ENCODE measurements at places on chromosomes 6 and 20.

DNA sequence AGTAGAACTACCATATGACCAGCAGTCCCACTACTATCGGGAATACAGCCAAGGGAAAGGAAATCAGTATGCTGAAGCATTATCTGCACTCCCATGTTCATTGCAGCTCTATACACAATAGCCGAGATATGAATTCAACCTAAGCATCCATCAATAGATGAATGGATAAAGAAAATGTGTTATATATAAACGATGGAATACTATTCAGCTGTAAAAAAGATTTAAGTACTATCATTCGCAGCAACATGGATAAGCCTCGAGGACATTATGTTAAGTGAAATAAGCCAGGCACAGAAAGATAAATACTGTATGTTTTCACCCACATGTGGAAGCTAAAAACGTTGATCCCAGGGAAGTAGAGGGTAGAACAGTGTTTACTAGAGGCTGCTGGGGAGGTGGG, 44.1 kb downstream of the DTNBP1 start:
- no peak for DNase-seq

DNA sequence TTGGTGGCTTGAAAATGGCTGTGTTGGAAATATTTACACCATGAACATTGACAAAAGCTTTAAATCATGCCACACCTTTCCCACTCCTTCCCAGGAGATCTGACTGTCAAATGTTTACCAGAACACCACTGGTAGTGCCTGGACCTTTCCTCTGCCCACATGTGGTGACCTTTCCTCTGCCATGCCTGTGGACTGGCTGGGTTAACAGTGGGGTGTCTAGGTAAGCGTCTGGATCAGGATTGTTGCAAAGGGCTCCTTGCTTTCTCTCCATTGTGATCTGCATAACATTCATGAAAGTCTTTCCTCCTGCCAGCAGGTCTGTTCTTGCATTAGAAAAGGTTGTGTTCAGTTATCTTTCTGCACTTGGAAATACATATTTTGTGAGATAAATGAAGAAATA, 572.7 kb downstream of the DHX35 start:
- DNase-seq: no peak

GRCh38 chr20:19207541-19207940, 4.9 kb upstream of the SLC24A3 start:
- DNase-seq: no peak

DNA sequence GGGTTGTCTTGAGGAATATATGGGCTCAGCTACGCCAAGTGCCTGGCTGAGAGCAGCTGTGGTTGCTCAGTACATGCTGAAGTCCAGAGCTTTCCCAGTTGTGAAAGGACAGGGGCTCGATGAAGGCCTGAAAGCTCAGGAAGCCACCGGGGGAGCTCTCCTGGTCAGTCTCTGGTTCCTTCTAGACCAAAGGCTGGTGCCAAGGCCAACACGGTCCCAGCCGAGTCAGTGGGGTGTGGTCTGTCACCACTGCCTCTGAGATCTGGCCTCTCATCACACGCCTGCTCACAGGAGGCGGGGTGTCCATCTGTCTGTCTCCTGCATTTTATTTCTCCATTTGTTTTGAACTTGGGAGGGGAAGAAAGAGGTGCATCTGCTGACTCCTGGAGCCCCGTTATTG, 4.9 kb upstream of the FAM83C start:
- DNase-seq: no peak

DNA sequence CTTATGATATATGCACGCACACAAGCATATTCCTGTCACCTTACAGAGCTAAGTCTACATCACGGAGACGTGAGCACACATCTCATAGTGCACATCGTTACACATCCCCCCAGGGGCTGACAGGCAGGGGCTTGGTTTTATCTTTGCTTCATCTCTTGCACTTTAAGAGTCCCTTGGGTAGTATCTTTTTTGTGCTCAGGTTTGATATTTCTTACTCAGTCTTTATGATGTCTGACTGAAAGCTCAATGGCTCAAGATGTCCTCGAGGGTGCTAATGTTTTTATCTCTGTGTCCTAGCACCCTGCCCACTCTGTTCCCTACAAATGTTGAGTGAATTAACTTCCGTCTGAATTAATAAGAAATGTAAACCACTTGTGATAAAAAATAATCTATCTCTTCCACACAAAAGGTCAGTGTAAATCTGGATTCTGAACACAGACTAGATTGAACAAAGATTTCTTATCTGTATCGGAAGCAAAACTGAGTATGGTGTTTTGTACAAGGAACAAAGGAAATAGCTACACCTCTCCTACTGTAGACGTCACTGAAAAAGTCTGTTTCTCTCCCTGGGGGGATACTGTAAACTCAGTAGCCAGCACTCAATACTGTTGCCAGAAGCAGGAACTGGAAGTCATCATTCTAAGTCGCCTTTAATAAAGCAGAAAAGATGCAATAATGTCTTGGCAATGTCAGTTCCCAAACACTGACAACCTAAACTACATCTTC, 195.1 kb downstream of the PRKN start:
- DNase-seq: no peak

DNA sequence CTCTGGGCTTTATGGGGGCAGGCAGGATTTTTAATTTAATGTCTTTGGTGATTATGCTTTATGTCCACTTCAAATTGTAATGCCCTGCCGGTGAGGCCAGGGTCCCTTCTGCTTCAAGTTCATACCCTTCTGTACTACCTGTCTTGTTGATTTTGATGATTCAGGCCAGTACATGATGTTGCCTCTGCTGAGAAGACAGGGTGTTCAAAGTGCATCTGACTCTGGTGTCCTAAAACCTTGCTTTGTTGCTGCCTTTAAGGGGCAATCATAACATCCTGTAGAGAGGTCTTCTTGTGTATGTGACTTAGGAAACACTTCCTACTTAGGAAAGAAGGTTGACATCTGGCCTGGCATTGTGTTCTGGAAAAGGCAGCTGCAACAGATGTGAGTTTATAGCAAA, 113.2 kb downstream of the TMEM170B start:
- DNase-seq: no peak

DNA sequence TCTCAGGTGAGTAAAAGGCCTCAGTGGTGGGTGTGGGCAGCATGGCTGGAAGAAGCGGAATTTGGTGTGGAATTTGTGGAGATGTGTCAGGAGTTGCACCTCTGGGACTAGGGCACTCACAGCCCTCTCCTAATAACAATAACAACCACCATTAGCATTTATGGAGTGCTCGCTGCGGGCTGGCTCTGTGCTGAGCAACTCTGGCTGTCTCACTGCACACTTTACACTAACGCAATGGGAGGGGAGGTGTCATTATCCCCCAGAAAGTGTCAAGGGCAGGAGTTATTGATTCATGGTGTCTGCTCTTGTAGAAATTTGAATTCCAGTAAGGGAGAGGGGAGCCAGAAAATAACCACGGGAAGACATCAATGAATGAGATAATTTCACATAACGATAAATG, 22.7 kb upstream of the SCRT2 start:
- no peak for DNase-seq

DNA sequence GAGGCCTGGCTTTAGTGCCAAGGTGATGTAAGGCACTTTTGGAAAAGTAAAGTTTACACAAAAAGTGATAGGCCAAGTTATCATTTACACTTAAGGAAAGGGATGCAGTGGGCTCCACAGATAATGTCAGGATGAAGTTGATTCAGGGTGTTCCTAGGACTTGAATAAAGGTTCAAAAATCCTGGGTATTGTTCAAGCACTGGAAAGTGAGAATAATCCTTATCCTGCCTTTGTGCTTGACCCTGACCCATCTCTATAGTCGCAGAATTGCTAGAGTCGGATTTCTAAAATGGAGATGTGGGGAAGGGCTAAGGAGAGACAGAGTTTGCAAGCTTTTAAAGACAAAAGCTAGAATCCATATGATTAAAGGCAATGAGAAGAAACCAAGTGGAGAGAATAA, 115.6 kb downstream of the TIAM2 start:
- no peak for DNase-seq

GRCh38 chr6:33599413-33599938, 19.4 kb upstream of the BAK1 start:
- DNase-seq: no peak

GRCh38 chr6:153058909-153059308, 56.4 kb upstream of the MTRF1L start:
- DNase-seq: no peak

DNA sequence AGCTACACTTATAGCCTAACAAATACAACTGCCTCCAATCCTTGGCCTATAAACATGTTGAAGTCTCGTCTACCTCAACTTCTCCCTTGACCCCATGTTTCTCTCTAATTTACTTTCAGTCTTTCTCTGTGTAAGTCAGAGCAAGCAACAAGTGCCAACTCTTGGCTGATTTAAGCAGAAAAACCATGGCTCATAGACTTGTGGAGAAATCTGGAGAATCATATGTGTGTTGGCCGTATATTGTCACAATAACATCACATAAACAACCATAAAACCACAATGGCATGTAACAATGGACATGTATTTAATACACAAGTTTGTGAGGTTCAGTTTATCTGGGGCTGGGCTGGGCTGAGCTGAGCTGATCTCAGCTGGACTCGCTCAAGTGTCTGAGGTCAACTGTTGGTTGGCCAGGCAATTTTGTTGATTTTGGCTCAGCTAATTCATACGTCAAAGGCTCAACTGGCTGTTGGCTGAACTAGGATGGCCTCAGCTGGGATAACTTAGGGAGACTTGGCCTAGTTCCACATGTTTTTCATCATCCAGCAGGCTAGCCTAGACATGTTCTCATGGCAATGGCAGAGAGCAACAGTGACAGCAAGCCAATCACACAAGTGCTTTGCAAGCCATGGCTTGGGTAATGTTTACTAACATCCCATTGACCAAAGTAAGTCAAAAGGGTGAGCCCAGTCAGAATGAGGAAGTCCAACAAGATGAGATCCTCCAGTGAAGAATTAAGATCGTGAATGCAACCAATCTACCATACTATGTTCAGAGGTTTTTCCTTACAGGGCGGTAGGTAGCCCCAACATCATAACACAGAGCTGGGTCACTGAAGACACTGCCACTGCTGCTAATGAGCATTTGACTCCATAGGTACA, 12.9 kb upstream of the TBC1D22B start:
- no peak for DNase-seq

DNA sequence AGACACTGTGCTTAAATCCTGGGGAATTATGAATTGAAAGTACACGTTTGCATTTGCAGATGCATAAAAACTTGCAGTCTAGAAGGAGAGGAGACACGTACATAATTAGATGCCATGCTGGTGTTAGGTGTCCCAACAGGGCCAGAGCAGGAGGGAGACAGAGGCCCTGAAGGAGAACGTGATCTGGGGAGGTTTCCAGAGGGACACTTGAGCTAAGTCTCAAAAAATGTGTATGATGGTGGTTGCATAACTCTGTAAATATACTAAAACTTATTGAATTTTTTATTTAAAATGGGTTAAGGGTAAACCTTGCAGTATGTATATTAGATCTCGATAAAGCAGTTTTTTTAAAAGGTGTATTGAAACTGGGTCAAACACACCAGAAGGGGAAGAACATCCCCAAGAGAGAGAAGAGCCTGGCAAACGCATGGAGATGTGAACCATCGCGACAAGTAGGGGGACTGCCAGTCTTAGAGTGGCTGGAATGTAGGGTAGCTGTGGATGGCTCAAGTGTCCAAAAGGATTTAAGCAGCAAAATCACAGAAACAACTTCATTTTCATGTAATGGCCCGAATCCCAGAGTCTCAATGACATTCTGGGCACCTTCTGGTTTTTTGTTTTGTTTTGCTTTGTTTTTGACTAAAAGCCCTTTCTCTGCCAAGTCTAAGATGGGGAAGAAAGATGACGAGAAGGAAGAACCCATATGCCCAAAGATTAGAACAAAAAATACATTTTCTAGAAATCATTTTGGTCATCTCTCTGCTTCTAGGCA, 15.3 kb downstream of the TRAF3IP2 start:
- DNase-seq: no peak

DNA sequence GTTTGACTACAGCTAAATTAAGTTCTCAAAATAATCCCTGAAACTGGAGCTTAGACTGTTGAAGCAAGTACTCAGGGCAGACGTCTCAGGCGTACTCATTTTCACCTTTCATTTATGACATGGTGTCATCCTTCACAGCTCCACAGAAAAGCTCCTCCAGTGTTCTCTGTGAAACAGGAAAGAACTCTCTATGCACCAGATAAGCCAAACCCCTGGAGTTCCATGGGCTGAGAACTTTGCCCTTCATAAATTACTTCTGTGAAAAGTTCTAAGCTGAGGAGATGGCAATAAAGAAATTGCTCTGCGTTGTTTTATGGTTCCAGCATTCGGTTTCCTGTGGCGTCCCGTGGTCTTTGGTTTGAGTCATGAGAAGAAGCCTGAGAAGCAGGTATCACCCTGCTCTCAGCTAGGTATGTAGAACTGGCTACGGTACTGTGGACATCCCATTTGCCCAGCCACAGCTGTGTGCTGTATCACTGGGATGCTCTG, 20.2 kb upstream of the RREB1 start:
- peak; percentile 6 for DNase-seq

- no peak for DNase-seq
These were observed 161.0 kb downstream of the GJA1 start for GRCh38 chr6:121596441-121596840.

DNA sequence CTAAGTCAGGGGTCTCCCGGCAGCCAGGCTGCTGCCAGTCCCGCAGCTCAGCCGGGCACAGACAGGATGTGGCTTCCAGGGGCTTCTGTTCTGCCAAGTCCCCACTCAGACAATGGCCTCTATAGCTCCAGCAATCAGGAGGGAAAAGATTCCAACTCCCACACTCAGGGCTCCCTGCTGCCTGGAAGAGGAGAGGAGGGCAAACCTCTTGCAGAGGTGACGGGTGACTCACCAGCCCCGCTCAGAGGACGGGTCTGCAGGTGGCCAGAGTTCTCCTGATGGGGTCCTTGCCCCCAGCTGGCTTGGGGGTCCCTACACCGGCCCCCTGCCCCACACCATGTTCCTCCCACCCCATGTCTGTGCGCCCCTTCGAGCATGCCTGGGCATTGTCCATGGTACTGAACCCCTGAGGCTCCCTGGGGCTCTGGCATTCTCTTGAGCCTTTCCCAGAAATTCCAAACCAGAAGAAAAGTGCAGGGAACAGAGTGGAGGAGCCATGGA, 32.6 kb downstream of the NTSR1 start:
- no peak for DNase-seq

- DNase-seq: no peak
These were observed 19.5 kb upstream of the SIRT5 start for GRCh38 chr6:13554929-13555333.

- DNase-seq: no peak
These were observed 129.4 kb downstream of the BCAS1 start for GRCh38 chr20:53940907-53941545.

GRCh38 chr6:109285366-109285765, 96.9 kb downstream of the CD164 start:
- DNase-seq: no peak

GRCh38 chr20:3652221-3652620, 11.0 kb downstream of the GFRA4 start:
- no peak for DNase-seq

- DNase-seq: no peak
These were observed 195.7 kb downstream of the PRL start for GRCh38 chr6:22101163-22101562.

GRCh38 chr6:166592821-166593220, 6.3 kb upstream of the RAMACL start:
- no peak for DNase-seq

DNA sequence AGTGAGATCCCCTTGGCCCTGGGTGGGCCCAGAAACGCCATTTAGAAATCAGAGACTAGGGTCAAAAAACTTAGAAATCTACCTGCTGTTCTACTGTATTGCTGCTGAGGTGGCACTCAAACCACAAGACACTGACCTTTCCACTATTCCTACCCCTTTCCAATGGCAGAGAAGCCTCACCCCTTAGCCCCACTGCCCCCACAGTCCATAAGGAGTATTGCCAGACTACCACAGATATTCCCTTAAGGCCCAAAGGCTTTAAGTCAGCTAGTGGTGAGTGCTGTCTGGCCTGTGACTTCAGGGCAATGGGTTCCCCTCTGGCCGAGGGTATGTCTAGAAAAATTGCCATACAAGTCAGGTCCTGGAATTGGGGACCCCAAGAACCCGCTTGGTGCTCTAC, 656.1 kb downstream of the COL12A1 start:
- DNase-seq: no peak

Measured in stimulated activated CD4-positive, alpha-beta T cell treated with anti-CD3 and anti-CD28 coated beads, Interleukin-4, amount 100 ng/mL, for 4 hours (primary cell).